Activated T-cell treated with anti-CD3 and anti-CD28 coated beads, Interleukin-2, amount 50 U/mL, for 24 hours (primary cell): ENCODE measurements at places on chromosomes 12 and 14.
A peak's percentile ranks its signal among the peaks of the same experiment; 100 is the strongest.

DNA sequence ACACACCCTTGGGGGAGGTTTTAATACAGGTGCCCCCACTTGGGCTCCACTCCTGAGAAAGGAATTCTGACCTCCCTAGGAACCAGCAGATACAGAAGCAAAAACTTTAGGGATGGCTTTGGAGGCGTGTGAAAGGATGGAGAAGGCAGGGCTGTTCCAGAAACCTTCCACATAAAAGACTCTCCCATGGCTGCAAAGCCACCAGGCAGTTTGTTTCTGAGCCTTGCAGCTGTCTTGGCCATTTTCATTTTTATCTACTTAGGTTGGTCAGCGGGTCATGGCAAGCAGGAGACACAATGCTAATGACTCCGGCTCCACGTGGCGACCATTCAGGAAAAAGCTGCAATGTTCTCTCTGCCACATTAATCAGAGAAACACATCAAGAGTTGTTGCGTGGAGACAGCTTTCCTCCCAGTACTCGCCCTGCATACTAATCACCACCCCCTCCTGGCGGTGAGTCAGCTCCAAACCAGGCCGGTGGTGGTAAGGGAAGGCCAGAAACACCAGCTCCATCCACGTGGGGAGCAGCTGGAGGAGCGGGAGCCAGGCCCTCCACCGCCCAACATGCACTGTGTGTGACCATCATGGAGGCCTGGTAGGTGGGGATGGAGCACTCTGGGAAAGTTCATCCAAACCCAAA, 30.9 kb upstream of the IRF2BPL start:
- DNase-seq, result no peak

DNA sequence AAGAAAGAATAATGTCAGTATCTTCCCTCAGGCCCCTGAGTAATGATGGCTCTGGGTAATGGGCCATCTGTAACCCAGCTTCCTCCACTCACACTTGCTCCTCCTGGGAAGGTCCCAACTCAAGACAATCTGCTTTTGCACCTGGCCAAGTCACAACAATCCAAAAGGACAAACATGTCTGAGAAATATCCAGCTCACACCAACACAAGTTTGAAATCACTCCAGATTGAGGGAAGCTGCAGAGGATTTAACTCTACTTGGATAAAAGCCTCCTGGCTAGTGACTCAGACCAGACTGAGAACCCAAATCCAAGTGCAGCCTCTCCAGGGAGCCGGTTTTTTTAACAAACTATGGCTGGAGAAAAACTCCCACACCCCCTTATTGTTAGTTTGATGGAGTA, 34.2 kb downstream of the RTRAF start:
- no peak for DNase-seq

- DNase-seq, result no peak
Observed at GRCh38 chr12:50050119-50050385, 7.3 kb upstream of the ASIC1 start.

DNA sequence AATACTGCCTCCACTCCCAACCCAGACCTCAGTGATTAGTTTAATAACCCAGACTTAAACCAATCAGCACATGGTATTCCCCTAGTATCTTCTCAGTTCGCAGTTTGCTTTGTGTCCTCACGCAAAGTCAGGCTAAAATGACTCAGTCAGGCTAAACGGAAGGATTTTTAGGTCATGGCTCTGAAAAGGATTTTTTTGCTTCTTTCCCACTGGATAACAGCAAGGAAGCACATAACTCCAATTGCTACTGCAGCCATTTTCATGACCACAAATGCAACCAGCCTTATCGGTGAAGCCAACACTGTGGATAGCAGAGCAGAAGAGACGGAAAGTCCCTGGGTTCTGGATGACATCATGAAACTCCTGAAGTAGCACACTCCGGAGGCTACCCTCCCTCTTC, 67.7 kb downstream of the ZC3H14 start:
- DNase-seq, result no peak

DNA sequence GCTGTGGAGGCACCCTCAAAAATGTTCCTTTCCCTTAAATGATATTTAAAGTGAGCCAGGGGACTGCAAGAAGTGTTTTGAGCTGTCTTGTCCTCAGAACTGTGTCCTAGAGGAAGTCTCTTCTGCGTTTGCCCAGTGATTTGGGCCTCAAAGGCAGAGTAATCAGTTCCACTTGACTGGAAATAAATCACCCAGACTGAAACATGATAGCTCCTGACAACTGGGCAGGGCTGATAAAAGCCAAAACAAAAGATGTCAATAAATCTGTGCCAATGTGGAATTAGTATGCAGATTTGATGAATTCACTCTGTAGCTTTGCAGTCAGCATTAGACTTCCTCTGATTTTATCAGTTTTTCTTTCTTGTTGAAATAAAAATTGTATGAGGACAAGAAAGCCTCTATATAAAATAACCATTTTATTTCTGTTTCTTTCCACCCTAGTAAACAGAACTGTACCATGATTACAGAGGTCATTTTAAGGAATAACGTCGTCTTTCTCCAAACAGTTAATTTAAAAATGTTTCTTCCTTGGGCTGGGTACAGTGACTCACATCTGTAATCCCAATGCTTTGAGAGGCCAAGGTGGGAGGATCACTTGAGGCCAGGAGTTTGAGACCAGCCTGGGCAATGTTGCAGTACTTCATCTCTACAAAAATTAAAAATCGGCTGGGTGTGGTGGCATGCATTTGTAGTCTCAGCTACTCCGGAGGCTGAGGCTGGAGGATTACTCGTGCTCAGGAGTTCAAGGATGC, 180.8 kb downstream of the ERC1 start:
- DNase-seq, result no peak

DNA sequence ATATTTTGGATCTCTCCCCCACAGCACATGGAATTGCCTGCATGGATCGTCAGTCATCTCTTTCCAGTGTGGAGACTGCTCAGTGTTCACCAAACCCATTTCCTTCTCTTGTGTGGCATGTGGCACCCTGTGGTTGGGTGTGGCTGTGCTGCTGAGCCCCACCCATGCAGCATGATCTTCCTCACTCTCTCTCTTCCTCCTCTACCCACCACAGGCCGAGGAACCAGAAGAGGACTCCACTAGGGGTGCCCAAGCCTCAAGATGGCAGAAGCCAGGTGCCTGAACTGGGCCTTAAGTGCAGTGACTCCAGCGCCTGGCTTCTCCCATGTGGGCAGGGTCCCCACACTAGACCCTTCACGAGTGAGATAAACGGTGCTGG, 66.8 kb upstream of the GPR68 start:
- DNase-seq, result no peak

DNA sequence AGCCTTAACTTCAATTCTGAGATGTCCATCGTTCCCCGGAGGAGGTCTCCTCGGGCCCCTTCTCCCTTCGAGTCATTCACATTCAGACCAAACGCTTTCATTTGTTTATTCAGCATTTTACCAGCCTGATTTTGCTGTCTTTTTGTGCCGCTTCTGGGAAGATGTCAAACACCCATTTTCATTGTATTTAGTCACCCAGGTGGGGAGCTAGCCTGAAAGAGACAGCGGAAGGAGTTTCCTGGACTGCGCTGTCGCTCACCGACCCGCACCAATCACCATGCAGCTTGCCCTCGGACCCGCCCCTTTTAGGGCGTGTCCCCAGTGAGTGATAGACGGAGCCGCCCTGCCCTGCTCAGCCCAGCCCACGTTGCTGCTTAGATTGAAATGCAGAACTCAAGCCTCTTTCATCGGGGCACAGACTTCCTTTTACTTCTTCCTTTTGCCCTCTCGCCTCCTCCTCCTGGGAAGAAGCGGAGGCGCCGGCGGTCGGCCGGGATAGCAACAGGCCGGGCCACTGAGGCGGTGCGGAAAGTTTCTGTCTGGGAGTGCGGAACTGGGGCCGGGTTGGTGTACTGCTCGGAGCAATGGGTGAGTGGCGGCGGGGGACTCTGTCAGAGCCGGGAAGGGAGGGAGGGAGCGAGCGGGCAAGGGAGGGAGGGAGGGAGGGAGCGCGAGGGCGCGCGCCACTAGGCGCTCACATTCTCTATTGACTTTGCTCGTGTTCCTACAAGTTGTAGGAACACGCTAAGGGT, at the start of gene PAX9:
TSS of gene PAX9 (plus strand) at position 355 of the 752 bp plus-strand sequence. CDS start at position 585, 230 bp downstream.
- peak; percentile 52 for DNase-seq

GRCh38 chr12:80320121-80320678, 123.8 kb upstream of the PTPRQ start:
- no peak for DNase-seq

- no peak for DNase-seq
Observed at GRCh38 chr12:7180685-7181084, 8.8 kb upstream of the PEX5 start.

GRCh38 chr14:53757732-53758131, 198.9 kb downstream of the BMP4 start:
- no peak for DNase-seq

GRCh38 chr12:107404981-107405380, 280.6 kb upstream of the PWP1 start:
- DNase-seq, result no peak

DNA sequence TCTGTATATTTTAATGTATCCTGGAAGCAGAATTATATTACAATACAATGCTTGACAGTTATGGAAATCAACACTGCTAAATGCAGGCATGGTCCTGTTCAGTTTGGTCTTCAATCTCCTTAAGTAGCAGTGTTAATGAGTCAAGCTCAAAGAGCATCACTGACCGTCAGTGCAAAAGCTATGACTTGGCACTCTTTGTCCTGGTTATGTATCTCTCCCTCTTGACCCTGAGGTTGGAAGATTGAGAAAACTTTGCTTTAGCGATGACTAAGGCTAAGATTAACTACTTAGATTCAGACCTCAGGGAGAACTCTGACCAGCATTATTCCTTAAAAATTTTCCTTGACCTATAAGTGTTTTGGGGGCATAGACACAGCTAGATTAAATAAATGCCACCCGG, 10.9 kb downstream of the CLEC7A start:
- DNase-seq, result no peak
